ENCODE measurements at places on chromosomes 16 and 17.

GRCh38 chr16:29995324-29995910 lies at the start of gene HIRIP3:
Gene HIRIP3, minus strand, starts transcription at chr16:29995617. Its CDS starts 12 bp downstream, at chr16:29995605.
- DNase-seq: peak; percentile 85

DNA sequence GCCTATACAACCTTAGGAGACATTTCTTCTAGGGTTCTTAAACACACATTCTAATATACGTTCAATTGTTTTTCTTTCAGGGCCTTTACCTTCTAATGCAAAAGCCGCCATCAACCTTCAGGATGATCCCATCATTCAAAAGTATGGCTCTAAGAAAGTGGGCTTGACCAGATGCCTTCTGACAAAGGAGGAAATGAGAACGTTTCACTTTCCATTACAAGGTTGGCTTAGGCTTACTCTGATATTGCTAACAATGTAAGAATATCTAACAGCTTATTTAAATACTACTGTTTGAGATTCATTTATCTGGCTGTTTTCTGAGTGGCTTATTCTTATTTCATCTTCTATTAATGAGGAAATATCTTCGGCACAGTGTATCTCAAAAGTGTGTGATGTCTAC lies 15.4 kb downstream of the REXO5 start:
- no peak for DNase-seq

GRCh38 chr16:67312719-67313118 lies 13.8 kb downstream of the KCTD19 start:
- no peak for DNase-seq

DNA sequence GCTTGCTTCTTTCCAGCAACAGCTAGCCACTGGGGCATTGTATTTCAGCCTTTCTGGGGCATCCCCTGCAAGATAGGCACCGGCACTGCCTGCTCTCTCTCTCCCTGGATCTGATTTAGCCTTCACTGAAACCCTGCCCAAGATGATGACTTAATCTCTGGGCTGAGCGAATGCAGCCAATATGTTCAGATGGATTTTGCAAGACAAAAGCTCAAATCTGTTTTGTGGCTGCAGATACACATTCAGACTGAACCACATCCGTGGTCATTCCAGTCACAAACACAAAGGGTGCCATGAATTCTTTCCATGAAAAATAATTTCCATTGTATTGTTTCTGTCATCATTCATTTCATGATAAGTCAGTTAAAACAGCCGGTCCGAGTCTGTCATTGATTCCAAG lies 24.2 kb downstream of the SOST start:
- no peak for DNase-seq

DNA sequence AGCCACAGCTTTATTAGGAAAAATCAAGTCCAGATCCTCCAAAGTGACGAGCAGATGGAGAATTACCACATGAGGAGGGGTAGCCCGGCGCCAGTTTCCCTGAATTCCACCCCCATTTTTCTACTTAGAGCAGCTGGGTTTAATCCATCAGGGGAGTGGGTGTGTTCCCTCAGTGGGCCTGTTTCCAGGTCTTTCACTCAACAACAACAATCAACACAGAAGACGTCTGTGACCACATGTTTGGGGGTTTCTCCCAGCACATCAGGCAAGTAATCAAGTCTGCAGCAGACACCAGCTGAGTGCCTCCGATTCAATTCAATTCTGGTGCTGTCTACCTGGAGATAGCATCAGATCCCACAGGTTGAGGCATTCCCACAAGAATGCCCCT lies 6.8 kb downstream of the SLC6A2 start:
- no peak for DNase-seq

GRCh38 chr17:31494259-31495021 lies 103.0 kb downstream of the RAB11FIP4 start:
- DNase-seq: no peak

GRCh38 chr17:62680541-62681052 lies 53.1 kb downstream of the MRC2 start:
- no peak for DNase-seq

GRCh38 chr17:44207743-44208142 lies 8.1 kb upstream of the ATXN7L3 start:
- DNase-seq: no peak

DNA sequence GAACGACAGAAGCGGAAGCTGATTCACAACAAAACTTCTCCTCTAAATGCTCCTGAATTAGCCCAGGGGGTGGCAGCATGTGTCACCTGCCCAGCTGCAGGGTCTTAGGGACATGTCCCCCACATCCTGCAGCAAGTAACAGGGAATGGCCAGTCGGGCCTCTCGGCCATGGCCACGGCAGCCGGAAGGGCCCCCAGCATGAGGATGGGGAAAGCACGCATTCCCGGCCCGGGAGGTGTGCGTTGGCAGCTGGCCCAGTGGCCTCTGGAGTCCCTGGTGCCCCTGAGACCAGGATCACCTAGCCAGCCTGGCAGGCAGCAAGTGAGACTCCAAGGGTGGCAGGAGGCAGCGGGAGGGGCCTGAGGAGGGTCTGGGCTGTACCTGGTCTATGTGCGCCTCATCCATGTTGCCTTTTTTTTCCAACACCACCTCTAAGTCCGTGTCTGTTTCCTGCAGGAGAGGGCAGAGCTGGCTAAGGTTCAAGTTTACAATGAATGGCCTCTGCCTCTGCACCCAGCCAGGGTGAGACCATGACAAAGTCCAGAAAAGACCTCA lies 7.0 kb downstream of the KNOP1 start:
- no peak for DNase-seq

DNA sequence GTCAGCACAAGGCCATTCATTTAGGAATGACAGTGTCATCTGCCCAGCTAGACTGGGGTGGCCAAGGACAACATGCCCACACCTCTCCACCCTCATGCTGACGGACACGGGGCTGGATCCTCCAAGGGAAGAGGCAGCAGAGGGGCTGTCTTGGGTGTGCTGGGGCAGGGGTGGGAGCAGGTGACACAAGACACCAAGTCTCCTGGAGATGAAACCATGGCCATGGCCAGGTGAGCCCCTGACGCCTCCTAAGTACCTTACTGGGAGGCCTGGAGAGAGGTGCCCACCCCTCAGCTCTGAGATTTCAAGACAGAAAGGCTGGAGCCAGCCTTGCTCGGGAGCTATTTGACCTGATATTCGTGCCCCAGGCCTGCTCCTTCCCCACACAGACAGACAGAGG lies 9.0 kb upstream of the RASD1 start:
- no peak for DNase-seq

GRCh38 chr16:11128211-11129141 lies 127.5 kb downstream of the SOCS1 start:
- no peak for DNase-seq

- no peak for DNase-seq
These were observed 272.0 kb downstream of the MAF start for GRCh38 chr16:79328402-79329165.

- no peak for DNase-seq
These were observed 20.6 kb downstream of the CHAD start for GRCh38 chr17:50447870-50448595.

DNA sequence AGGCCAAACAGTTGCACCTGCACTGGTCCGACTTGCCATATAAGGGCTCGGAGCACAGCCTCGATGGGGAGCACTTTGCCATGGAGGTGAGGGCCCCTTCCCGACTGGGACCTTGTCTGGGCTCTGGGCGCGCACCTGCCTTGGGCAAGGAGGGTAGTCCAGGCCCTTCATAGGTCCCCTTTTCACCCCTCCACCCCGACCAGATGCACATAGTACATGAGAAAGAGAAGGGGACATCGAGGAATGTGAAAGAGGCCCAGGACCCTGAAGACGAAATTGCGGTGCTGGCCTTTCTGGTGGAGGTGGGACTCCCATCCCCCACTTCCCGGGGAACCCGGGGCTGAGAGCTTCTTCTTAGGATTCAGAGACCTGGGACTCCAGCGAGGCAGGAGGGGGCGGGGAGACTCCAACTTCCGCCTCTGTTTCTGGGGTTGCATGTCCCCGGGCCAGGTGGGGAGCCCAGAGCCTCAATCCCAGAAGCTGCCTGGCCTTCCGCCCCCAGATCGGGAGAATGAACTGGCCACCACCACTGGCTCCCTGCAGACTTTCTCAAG lies 7.8 kb downstream of the CA4 start:
- no peak for DNase-seq

- DNase-seq: no peak
These were observed 46.3 kb downstream of the TANGO6 start for GRCh38 chr16:68889508-68890150.

GRCh38 chr17:41008811-41009210 lies at the start of gene KRTAP3-1:
Gene KRTAP3-1, minus strand, starts transcription at chr17:41009128. Its CDS starts 54 bp downstream, at chr17:41009074.
- DNase-seq: no peak

DNA sequence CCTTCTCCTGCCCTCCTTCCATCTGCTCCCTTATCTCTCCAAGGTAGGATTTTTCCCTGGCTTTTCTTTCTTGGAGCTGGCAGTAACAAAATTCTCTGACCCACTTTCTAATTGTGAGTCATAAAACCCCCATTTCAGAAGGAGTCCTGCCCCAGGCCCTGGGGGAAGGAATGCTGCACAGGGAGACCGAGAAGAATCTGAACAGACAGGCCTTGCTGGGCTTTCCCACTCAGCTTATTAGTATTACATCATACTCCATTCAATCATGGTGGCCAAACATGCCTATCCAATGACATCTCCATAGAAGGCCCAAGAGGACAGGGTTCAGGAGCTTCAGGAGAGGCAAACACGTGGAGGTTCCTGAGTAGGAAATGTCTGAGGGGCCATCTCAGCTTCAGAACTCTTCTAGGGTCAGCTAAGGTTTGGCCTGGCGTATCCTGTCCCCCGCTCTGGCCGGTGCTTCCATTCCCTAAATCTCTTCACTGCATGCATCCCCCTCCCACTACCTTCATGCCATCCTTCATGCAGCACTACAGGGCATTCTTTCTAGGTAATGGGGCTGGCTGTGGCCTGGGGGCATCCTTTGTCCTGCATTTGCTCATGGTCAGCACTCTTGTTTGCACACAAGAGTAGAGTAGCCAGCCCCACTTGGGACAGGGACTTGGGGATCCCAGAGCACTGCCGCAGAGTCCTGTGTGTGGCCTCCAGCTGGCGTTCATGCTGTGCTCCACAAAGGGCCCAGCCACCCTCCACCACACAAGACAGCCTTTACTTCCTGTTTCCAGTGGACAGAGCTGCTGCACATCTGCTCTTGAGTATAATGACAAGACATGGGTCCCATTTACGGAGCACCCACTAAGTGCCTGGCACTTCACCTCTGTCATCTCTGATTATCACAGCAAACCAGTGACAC lies 8.2 kb downstream of the SLC6A2 start:
- no peak for DNase-seq

- DNase-seq: no peak
These were observed 155.2 kb upstream of the CIBAR2 start for GRCh38 chr16:85267414-85267945.

GRCh38 chr16:62831235-62831850 lies 795.1 kb upstream of the CDH8 start:
- no peak for DNase-seq

GRCh38 chr17:53483704-53484103 lies 339.0 kb upstream of the KIF2B start:
- no peak for DNase-seq

DNA sequence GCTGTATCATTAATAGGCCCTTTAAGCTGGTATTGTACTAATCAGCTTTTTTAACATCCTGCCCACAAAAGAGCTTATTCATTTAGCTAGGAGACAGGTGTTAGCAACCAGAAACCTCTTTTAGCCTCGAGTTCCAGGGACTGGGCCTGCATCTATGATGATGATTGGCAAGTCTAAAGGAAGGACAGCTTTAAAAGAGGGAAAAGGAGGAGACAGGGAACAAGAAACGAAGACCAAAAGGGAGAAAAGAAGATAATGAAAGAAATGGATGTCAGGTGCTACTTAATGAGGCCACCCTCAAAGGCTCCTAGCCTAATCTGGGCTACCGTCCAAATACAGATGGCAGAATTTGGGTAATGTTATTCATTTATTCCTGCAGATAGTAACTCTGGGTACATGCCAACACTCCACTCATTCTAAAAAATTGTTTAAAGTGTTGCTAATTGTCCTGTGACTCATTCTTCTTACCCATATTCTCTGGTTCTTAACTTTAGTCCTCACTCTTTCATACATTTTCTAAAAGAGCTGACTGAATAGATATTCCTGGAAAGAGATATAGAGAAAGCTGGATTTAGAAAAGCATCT lies 18.7 kb upstream of the RFFL start:
- DNase-seq: no peak

DNA sequence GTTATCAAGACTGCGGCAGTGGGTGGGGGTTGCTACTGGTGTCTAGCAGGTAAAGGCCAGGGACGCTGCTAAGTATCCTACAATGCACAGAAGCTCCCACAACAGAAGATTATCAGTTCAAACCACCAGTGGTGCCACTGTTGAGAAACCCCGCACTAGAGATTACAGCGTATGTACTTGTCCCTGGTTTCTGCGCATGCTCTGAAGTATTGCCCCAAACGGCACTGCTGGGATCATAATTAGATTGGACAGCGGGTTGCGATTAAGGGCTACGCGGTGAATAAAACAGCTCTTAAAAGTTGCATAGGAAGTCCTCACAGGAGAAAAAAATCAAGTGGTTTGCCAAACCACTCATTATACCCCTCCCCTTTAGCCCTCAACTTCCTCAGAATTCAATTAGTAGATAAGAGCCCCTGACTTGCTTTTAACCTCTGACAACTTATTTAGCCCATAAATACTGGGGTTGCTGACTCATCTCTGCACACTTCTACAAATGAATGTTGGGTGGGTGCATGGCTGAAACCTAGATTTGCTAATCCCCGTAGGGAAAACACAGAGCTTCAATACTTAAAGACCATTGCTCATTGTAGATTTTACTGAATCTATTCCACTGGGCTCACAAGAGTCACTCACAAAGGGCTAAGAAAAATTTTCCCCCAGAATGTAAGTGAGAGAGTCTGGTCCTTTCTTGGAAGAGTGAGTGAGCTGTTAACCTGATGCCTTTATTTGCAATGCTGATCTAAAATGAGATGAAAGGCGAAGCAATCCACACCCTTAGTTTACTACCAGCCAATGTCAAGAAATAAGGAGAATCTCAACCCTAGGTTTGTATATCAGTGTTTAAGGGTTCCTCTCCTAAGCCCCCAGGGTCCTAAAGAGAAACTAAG lies 91.8 kb downstream of the RGS9 start:
- no peak for DNase-seq

DNA sequence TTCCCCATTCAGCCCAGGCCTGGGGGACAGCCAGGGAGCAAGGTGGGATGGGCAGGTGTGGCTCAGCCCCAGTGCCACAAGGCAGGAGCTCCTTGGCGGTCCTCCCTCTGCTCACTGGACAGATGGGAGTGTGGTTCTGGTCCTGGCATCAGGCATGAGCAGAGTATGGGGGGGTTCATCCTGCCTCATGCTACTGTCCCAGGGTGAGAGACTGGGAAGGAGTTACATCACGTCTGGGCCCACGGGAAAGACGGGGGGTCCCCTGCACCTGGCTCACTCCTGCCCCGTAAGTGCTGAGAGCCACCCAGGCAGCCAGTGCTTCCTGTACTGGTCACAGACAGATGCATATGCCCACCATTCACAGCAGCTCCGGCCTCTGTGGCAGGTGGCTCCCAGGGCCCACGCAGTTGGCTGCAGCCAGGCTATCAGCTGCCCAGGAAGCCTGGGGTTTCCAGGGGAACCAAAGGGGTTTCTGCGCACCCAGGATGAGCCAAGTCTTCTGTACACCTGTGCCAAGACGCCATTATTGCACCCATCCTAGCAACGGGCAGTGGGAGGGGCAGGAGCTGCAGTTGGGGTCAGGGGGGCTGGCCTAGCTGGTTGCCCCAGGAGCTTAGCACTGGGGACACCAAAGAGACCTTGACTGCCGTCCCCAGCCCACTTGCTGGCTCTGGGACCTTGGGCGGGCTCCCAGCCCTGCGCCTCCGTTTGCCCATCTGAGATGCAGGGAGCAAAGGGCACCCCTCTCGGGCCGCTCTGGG lies 1.9 kb downstream of the BAIAP3 start:
- DNase-seq: no peak

- peak; percentile 56 for DNase-seq
These were observed 42.6 kb upstream of the SKAP1 start for GRCh38 chr17:48472411-48473281.

Measured in nephron progenitor cell (in vitro differentiated cells).